Activated CD4-positive, alpha-beta T cell treated with anti-CD3 and anti-CD28 coated beads for 24 hours (primary cell): ENCODE measurements at places on chromosomes 13 and 19.

GRCh38 chr13:98839856-98840769 is 87.6 kb upstream of the SLC15A1 start:
- peak; percentile 20 for DNase-seq

DNA sequence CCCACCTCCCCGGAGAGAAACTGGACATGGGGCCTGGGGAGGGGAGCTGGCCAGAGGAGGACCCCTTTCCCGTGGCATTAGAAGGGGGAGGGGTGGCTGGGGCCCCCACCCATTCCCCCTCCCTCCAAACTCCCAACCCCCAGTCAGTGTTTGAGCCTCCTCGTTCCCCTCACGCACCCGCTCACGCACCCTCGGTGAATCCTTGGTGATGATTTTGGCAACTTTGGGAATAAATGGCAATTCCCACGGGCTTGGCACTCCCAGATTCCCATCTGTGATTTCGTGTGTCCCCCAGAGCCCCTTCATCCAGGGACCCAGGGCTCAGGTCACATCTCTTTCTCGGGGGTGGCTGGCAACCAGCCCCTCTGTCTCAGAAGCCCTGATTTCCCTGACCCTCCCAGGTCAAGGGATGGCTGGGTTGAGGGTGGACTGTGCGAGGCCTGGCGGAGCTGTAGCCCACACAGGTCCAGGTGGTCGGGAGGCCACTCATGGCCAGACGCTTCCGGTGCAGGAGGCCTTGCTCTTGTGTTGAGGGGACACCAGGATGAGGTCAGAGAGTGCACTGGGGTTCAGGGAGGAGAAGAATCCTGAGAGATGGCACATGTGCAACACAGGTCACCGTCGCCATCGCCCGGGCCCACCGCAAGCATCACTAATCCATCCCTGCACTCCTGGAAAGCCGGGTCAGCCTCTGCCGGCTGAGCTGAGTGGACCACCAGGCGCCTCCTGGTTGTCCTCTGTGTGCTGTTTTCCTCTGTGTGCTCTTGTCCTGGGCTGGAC is 20.7 kb downstream of the EPN1 start:
- DNase-seq = no peak

- no peak for DNase-seq
Observed at GRCh38 chr19:24052811-24053210, 34.2 kb upstream of the ZNF254 start.

- no peak for DNase-seq
Observed at GRCh38 chr19:49489601-49490167, 2.3 kb downstream of the RPL13A start.

- DNase-seq = no peak
Observed at GRCh38 chr13:96771486-96772367, 222.5 kb downstream of the OXGR1 start.
